ENCODE measurements at places on chromosomes 3 and 15.

DNA sequence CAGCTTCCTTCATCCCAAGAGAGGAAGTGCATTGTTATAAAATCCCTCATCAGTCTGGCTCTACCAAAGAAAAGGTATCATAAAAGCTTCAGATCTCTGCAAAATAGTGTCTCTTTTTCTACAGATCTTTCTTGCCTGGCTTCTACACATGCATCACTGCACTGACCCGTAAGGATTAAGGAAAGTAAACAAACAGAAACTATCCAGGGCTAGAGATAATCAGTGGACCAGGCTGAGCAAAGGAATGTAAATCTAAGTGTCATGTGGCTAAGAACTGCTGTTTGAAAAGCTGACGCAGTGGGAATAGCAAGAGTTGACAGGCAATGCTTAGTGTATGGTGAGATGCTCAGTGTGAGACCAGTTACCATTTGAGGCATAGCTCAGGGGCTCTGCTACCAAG is 339.7 kb downstream of the IL5RA start:
- no peak for DNase-seq

DNA sequence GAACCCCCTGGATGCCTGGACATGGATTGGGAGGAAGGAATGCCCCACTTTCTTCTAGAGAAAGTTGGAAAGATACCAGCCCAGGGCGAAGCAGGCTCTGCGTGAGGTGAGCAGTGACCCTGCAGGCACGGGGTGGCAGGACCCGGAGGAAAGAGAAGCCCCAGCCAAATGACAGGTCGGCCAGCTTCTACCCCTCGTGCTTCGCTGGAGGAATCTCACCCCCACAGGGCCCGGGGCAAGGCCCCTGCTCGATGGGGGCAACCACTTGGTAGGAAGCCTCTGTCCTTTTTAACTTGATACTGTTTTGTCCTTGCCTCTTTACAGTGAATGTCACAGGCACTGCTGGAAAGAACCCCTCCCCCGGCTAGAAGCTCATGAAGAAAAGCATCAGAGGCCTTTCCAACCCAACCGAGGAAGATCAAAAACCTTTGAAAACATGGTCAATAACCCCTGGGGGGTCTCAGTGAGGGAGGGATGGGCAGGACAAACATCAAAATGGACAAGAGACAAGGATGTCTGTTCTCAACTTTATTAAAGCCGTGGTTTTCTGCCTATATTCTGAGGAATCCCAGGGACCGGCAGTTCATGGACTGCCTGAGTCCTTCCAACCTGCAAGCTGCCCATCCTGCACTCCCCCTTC is 54.4 kb downstream of the SH3BP5 start:
- DNase-seq, result no peak

GRCh38 chr3:13149330-13150108 is 76.3 kb upstream of the IQSEC1 start:
- DNase-seq, result no peak

DNA sequence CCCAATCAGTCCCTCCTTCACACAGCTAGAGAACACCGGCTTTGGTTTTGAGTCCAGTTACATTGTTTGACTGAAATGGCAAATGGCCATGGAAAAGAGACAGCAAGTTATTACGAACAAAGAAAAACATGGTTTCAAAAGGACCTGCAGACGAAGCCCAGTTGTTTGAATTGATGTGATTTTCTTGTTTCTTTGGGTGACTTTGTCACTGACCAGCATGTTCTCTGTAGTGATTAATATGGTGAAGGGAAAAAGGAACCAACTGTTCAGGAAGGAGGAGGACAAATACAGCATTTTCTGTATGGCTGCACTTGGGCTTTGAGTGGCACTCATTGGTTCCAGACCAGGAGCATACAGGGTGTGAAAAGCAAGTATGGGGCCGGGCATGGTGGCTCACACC is 217.4 kb upstream of the TPM1 start:
- DNase-seq, result no peak

GRCh38 chr3:184512621-184513020 is 49.0 kb upstream of the EPHB3 start:
- no peak for DNase-seq

GRCh38 chr3:86578071-86578470 is 412.9 kb downstream of the VGLL3 start:
- DNase-seq, result no peak

- no peak for DNase-seq
These were observed 39.3 kb upstream of the PPP4R2 start for GRCh38 chr3:72957297-72957696.

- DNase-seq, result no peak
These were observed 67.4 kb downstream of the PIK3R4 start for GRCh38 chr3:130679218-130679617.

DNA sequence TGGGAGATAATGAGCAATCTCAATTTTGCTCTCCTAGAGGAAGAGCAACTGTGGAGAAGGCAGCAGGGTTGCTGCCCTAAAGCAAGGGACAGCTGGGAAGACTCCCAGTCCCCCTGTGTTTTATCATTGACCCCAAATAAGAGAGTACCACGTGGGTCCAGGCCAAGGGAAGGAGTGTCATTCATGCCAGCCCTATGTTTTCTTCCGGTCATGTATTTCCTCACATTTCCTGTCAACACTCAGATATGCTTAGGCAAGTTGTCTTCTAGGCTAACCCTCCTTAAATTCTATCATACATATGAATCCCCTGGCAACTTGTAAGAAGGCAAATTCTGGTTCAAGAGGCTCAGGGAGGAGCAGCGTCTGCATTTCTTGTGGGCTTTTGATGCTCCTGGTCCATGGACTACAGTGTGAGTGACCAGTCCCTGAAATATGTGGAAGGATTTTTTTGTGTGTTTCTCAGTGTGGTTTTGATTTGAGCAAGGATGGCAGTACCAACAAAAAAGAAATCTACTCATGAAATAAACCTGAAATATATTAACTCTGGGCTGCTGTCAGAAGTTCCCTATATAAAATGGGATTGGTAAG is 31.9 kb upstream of the RPP14 start:
- no peak for DNase-seq

DNA sequence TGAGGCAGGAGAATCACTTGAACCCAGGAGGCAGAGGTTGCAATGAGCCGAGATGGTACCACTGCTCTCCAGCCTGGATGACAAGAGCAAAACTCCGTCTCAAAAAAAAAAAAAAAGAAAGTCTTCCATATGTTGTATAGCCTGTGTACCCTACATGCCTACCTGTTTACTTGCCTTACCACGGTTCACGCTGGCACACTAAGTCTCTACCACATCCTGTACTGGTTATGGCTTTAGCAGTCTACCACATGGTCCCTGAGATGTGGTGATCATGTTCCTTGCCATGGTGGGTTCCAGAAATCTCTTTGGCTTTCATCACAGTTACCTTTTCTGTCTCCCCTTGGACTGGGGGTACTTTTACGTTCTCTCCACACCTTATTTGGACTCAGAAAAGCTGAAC is 63.8 kb upstream of the TBC1D5 start:
- no peak for DNase-seq

- DNase-seq, result no peak
These were observed 79.0 kb downstream of the ASB7 start for GRCh38 chr15:100681335-100681746.

DNA sequence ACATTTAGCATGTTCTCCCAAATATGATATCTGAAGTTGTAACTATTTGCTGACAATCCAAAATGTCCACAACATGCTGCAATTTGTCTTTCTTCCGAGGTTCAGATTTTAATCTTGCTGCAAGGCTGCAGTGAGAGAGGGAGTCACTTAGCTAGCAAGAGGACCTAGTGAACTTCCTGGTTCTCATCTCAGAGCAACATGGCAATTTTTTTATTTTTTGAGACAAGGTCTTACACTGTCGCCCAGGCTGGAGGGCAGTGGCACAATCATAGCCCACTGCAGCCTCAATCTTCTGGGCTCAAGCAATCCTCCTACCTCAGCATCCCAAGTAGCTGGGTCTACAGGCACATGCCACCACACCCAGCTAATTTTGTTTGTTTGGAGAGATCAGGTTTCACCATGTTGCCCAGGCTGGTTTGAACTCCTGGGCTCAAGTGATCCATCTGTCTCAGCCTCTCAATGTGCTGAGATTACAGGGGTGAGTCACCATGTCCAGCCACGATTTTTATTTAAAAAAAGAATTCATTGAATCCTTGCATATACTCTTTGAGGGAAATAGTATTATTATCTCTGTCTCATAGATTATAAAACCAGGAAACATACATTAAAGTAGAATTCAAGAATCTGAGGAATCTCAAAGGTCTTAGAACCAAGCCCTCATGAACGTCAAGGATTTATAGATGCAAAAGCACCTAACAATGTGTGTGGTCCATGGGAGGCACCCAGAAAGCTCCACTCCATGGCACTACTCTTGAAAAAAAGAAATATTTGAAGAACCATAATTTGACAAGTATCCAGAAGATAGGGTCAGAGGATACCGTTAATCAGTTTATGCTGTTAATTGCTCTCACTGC is 9.1 kb downstream of the HDC start:
- peak; percentile 26 for DNase-seq

- no peak for DNase-seq
These were observed 390 bp upstream of the TLE3 start for GRCh38 chr15:70098153-70098460.

Measured in erythroblast (primary cell).